ENCODE measurements at places on chromosomes 11 and 22.

- no peak for DNase-seq
Observed at GRCh38 chr22:42052765-42053164, 17.8 kb downstream of the NAGA start.

DNA sequence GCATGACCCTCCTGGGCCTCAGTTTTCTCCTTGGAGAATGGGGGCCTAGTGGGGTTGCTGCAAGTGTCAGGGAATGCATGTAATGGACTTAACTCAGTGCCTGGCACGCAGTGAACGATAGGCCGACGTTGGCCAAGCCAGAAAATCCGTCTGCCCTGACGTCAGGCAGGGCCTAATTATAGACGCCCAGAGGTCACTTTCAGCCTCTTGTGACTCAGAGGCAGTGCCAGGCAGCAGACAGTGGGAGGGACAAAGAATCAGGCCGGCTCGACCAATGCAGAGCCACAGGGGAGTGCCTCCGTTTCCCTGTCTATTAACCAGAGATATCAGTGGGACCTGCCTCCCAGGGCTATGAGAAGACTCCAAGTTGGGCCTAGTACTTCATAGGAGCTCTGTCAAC, 115.0 kb downstream of the MN1 start:
- peak; percentile 87 for DNase-seq

DNA sequence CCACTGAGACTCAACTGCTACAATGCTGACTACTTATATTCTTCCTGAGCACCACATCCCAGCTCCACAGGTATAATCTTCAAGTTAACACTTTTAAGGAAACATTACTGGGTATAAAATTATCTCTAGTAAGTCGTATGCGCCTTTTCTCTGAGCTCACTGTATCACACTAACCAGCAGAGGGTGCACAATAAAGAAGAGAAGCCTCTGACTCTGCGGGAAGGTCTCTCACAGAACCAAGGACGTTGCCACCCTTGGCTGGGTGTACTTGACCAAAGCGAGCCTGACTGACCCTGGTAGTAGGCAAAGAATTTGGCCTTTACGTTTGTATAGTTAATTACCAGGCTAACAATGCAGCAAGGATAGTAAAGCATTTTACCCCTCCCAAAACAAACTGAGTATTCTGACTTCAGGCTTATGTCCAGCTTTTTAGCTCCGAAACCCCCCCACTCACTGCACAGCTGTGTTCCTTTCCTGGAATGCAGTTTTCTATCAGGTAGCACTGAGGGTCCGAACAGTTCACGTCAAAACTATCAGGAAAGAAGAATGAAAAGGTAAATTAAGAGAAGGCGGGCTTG, at the start of gene BTBD18:
BTBD18 (minus strand) TSS at position 144 of the 578 bp plus-strand sequence. CDS start 631 bp downstream, outside the sequence.
- peak; percentile 60 for DNase-seq

DNA sequence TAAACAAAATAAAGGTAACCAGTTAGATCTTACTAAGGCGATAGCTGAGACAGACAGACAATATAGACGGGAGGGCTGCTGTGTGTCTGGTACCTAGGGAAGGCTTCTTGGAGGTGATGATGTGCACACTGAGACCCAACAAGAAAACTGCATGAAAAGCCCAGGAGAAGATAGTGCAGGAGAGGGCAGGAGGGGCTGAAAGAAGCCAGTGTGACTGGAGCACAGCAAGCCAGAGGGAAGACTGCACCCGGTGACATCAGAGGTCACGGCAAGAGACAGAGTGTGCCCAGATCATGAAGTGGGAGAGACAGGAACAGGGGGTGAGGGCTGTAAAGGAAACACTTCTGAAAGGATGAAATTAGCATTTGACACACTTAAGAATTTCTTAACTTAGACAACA, 266.3 kb downstream of the BRD1 start:
- DNase-seq = no peak

DNA sequence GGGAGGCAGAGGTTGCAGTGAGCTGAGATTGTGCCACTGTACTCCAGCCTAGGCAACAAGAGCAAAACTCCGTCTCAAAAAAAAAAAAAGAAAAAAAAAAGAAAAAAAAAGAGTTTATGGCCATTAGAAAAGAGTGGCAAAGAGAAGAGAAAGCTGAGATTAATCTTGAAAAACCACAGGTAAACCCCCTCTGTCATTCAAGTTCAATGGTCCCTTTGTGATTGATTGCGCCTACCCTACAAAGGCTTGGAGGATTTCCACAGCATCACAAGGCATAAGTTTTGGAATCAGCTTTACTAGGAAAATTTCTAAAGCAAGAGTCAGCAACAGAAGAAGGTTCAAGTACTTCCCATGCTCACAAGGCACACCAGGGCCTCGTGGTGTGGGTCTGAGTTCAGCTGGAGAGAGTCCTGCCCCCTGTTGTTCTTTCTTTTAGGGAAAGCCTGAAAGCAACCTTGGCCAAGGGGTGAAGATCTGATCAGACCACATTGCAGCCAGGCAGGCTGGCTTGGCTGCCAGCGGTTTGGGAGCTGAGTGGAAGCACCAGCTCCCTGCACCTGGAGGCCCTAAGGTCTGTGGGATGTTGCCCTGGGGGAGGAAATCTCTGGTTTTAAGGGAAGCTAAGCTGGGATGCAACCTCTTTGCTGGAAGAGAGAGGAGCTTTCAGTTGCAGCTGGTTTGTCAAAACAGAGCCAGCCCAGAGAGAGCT, 41.8 kb downstream of the SLN start:
- no peak for DNase-seq

- DNase-seq = no peak
Observed at GRCh38 chr11:15371533-15371932, 256.8 kb downstream of the INSC start.

DNA sequence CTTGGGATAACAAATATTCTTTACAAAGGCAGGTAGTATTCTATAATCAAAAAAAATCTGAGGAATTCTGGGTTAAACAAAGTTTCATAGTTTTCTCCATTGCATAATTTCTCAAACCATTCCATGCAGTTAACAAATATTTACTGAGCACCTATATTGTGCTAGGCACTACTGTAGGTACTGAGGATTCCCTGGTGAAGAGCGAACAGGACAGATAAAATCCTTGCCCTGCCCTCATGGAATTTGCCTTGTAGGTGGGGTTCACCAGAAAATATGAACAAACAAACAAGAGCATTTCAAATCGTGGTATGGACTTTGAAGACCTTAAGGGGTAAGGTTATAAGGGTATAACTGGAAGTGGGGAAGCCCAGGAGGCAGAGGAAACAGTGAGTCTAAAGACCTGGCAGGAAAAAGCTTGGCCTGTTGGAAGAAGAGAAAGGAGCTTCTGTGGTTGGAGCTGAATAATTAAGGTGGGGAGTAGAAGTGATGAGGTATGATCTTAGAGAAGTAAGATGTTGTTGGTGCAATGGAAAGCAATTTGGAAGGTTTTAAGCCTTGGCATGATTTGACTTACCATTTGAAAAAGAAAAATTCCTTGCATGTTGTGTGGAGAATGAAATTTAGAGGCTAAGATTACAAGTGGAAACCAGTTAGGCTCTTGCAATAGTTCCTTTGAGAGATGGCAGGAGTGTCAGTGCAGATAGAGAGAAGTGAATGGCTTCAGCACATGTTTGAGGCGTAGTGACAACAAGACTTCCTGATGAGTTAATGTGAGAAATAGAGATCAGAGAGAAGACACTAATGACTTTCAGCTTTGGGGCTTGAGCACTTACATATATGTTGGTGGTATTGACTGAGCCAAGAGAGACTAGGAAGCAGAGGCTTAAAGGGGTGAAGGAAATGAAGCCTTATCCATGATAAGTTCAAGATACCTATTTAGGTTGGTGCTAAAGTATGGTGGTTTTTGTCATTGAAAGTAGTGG, 55.7 kb upstream of the PICALM start:
- DNase-seq = no peak

DNA sequence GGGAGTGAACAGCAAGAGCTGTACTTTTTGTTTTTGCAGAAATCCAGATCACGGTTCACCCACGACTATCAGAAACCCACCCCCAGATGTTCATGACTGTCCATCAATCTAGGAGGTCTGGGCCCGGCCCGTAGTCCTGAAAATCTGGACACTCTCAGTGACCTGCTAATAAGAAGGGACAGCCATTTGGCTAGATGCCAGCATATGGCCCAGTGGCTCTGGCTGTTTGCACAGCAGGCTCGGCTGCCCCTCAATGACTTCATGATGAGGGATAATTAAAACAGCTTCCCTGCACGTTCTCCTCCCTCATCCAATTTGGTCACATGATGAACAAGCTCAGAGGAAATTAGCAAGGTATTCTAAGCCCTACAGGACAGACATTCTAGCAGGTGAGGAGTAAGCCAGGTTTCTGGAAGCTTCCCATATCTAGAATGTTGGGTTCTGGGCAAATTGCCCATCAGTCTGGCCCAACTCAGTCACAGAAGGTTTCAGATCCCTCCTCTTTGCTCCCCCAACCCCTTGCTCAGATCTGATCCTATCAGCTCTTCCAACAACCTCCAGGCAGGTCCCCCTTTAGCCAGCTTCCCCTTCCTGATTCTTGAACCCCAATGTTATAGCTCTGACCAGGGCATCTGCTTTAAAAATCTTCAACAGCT, 397.3 kb downstream of the SHANK2 start:
- DNase-seq = no peak

DNA sequence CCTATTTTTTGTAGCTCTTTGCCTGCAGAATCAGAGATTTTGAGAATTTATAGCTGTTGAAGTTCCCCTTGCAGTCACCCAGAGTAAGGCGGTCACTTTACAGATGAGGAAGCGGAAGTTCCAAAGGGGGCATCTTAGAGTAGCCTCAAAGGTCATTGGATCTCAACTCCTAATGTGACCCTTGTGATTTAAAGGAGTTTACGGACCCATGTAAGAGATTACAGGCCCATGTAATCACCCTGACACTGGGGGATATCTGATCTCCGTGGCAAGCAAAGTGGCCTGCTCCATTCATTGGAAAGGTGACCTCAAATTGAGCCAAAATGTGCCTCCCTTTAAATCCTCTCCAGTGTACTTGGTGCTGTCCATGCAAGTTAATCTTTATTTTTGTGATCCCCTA, 15.7 kb downstream of the P2RX3 start:
- DNase-seq = no peak

- DNase-seq = no peak
Observed at GRCh38 chr11:134536219-134536618, 124.2 kb upstream of the B3GAT1 start.

DNA sequence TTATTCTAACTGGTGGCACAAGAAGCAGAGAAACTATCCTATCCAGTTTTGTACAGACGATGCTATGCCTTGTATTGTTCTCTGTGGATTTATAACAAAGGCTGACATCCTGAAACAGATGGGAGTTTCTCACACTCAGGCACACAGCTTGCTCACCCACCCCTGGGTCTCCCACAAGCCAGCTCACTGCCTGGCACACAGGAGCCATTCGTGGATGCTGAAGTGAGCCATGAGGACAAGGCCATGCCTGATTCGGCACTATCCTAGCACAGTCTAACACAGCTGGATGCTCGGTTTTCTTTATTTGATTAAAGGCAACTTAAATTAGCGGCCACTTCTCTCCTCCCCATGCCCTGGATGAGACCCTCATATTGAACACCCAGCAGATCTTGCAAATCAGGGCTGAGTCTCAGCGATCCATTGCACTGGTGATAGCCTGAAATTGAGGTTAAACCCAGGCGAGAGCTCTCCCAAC, 25.7 kb upstream of the TMPRSS4 start:
- DNase-seq = no peak

DNA sequence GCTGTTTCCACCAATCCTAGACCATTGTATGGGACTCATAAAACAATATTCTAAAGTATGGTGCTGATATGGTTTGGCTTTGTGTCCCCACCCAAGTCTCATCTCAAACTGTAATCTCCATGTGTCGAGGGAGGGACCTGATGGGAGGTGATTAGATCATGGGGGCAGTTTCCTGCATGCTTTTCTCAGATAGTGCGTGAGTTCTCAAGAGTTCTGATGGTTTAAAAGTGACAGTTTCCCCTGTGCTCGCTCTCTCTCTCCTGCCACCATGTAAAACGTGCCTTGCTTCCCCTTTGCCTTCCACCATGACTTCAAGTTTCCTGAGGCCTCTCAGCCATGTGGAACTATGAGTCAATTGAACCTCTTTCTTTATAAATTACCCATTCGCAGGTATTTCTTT, 29.2 kb upstream of the FEZ1 start:
- DNase-seq = no peak

DNA sequence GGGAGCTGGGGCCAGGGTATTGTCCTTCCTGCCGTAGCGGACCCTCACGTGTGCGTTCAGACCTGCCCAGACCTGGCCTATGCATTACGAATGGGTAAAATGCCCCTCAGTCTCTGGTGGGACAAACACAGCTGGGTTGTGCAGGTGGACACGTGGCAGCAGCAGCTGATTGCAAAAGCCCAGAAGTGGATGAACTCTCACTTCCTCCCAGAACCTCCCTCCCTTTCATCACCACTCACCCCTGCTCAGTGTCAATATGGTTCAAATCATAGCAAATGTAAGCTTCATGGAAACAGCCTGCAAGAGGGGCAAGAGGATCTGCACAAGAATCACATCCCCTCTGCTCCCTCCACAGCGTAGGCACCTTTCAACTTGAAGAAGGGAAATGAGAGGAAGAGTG, 352.1 kb downstream of the OPCML start:
- DNase-seq = no peak

DNA sequence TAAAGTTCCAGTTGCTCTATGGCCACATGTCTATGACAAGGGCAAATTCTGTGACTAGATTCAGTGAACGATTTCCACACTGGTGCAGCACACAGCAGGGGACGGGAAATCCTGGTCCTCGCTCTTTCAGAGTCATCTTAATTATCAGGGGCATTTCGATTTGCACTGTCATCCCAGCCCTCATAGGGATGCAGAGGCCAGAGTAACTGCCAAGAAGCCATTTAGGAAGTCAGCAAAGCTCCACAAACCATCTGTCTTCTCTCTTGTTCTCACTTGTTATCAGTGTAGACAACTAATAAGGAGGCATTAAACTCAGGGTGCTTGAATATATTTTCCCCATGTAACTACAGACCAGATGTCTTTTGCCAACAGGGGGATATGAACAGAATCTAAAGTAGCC, 151.7 kb downstream of the STK33 start:
- DNase-seq = no peak

- no peak for DNase-seq
Observed at GRCh38 chr22:41816871-41817270, 16.0 kb upstream of the SREBF2 start.
